ENCODE measurements at places on chromosomes 4 and X.

- DNase-seq, result no peak
Observed at GRCh38 chr4:87650938-87651337, 858 bp downstream of the DMP1 start.

GRCh38 chr4:72326692-72327632 lies 242.1 kb downstream of the ADAMTS3 start:
- DNase-seq, result peak; percentile 25

DNA sequence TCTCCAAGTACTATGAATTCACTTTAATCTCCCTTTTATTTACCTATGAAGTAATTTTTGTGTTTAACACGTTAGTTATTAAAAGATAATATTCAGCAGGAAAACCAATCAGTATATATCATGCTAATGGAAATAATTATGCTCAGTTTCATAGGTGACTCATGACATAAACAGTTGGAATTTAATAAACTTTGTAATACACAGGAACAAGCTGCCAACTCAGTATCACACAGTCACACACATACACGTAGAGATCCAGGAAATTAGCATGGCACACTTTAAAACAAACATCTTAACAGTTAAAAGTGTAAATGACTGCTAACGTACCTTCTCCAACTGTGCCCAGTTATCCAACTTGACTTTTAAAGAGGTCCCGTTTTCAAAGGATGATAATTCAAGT lies 2.3 kb downstream of the SPATA4 start:
- peak; percentile 51 for DNase-seq

GRCh38 chr4:47804598-47804997 lies 33.3 kb downstream of the CORIN start:
- DNase-seq, result no peak

DNA sequence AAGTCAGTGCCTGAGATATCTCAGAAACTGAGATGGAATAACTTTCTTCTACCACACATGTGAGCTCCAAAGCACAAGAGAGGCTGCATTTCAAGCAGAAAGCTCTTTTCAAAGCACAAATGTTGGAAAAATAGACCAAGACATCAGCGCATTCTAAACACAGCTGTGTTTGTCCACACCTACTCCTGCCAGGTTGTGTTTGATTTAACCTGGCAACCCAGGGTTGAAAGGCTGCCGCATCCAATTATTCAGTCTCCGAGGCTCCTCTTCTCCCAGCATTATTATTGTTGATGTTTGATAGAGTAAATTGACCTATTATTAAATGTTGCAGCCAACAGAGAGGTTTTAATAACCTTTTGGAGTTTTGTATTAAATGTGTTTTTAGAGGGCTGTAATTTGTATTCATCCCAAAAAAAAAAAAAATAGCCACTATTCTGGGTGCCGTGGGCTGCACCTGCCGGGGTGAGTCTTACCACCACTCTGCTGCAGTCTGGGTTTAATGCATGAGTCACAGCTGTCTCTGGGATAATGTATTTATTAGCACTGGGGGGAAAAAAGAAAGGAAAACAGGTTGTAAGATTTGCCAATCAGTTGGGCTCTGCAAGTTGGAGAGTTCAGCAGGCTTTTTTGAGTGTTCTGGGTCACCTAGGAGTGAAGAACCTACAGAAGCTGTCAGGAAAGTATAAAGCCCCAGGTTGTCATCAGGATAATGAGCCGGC lies 105.2 kb upstream of the NOCT start:
- DNase-seq, result peak; percentile 63

DNA sequence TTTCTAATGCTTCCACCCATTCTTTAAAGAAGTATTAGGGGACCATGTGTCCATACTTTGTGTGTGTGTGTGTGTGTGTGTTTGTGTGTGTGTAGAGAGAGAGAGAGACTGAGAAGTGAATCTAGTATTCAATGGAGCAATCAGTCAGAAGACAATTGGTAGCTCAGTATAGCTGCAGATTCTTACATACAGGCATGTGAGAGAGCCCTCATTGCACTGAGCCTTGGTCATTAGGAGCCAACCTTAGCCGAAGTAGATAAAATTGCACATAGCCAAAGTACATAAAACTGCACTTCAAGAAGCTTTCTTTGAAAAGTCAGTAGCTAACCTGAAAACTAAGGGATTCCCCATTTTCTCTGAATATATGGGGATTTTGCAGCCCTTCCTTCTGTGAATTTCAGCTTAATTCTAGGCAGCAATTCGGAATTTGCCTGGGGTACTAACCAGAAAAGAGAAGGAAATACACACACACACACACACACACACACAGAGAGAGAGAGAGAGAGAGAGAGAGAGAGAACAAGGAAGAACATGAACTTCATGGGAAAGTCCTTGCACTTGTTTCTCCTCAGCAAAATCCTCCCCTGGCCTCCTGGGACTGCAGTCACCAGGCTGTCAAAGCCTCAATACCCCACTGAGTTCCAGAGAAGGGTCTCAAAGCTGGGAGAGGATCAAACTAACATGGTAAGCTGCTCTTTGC lies 1.7 kb upstream of the PRDM8 start:
- DNase-seq, result no peak
